ENCODE measurements at places on chromosomes 5 and 9. TPM values are rescaled to one million over a fixed set of nuclear protein-coding genes. Genes with fewer than 3 reads are reported as not detected.

The EIF4E1B gene
- polyA plus RNA-seq: not detected

The PCDHGA11 gene
- polyA plus RNA-seq: 0.32 TPM

The SELENOP gene
- 228 TPM for polyA plus RNA-seq

The C5orf52 gene
- not detected for polyA plus RNA-seq

The FAM221B gene
- not detected for polyA plus RNA-seq

Data from adipose tissue (tissue), 3 donors.